GM18507 (cell line): ENCODE measurements at places on chromosomes 3 and 15.

DNA sequence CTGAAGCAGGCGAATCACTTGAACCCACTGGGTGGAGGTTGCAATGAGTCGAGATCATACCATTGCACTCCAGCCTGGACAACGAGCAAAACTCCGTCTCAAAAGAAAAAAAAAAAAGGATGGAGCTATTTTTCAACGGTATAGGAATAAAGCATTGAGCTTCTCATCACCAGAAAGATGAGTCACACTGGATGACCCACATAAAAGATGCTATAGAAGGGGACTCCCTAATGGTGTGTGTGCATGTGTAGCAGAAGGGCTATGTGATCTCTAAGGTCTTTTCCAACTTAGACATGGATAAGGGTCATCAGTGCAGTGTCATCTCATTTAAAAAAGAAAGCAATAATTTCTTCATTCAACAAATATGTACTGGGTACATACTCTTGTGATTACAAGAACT is 476.0 kb downstream of the MFSD1 start:
- DNase-seq = no peak

- DNase-seq = no peak
Observed at GRCh38 chr3:22988566-22988965, 214.6 kb upstream of the UBE2E2 start.

GRCh38 chr15:58770519-58770856 is 614 bp upstream of the MINDY2 start:
- DNase-seq = peak; percentile 11

DNA sequence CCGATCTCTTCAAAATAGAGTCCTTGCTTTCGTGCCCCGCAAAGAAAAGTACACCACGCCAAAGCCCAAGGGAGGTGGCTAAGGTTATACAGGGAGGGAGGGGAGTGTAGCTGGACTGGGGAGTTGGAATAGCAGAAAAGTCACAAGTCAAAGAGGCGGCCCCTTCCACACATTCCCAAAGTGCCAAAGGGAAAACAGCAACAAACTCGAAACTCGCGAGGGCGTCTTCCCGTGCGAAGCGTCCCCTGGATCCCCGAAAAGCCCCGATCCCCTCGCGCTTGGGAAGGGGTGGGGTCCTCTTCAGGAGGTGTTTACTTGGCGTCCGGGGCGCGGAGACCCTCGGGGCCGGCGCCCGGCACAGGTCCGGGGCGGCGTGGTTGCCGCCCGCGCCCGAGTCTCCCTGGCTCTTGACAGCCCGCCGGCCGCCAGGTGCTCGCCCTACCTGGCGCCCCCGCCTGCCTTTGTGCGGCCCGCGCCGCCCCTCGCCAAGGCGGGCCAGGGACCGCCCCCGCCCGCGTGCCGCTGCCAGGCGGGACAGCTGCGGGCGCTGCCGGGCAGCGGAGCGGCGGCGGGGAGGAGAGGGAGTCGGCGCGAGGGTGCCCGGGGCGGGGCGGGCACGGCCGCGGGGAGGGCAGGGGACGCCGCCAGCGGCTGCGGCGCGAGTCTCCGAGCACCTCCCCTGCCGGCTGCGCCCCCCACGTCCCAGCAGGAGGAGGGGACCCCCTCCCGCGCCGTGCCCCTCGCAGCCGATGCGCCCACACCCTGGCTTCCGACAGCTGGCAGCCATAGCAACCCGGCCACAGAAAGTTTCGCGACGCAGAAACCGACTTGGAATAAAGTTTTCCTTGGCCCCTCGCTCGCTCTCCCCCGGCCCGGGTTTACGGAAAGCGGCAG is 966 bp downstream of the MYO1E start:
- no peak for DNase-seq

- DNase-seq = no peak
Observed at GRCh38 chr3:50374363-50375257, 15.3 kb upstream of the TMEM115 start.

DNA sequence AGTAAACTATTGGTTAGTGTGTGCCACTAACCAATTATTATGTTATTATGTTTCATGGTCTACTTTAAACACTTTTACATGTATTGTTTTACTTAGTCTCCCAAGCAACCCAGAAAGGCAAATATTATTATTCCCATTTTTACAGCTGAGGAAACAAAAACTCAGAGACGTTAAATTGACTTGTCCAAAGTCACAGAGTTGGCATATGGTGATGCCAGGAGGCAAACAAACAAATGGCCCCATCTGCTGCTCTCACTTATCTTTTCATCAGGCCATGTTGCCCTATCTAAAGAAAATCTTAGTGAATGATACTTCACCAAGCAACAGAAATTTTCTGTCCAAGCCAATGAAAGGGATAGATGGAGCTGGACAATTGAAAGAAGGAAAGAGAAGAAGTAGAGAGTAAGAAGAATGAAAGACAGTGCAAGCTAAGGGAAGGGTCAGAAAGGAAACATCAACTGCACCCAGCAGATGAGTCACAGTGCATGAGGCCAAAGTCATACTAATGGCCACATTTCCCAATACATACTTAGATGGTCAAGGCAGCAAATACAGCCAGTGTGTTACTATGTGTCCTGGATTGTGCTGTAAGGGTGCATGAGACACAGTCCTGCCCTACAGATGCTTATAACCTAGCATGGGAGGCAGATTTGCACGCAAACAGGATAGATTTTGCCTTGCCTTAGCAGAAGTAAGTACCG is 266.9 kb downstream of the KCNMB2 start:
- no peak for DNase-seq

- no peak for DNase-seq
Observed at GRCh38 chr15:101001796-101002195, 82.6 kb downstream of the LRRK1 start.

DNA sequence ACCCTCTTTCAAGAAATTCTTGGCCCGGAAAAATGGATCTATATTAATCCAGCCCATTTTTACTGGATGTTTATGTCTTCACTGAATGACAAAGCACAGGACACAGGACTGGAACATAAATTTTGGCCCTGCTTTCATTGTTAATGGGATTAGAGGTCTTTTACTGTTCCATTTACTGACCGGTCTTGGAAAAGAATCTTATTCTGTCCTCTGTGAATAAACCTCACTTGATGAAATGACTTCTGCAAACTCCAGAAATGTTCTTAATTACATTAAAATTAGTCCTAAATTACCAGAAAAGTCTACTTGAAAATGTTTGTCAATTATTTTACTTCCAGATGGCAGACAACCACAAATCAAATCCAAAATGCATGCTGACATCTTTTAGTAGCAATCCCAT is 79.3 kb upstream of the SLC24A5 start:
- DNase-seq = no peak

DNA sequence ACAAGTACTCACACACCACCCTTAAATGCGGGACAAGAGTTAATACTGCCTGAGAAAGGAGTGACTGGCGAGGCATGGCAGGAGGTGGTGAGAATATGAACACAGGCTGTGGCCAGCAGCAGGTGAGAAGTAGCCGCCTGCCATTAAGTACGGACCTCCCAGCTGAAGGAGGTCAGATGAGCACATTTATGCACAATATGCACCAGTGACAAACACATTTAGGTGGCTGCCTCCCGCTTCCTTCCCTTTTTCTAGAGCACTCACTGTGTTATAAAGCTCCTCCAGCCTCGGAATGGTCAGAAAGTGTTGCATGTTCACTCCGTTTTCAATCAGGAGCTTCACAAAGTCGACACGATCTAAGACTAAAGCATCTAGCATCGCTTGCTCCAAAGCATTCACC is 52.4 kb downstream of the TRPM1 start:
- no peak for DNase-seq

DNA sequence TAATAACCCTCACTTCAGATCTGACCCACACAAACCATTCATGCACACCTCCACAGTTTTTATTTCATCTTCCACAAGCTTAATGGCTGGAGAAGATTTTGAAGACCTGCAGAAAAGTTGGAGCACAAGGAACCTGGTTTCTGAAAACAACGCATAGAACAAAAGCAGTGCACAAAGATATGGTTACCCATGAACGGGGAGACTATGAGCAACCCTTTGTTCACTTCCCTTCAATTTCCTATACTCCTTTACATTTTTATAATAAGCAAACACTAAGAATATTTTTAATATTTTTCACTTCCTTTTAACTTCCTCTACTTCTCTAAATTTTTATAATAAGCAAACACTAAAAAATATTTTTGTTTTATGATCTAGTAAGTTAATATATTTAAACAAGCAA is 103.5 kb upstream of the UBE2E2 start:
- DNase-seq = no peak

DNA sequence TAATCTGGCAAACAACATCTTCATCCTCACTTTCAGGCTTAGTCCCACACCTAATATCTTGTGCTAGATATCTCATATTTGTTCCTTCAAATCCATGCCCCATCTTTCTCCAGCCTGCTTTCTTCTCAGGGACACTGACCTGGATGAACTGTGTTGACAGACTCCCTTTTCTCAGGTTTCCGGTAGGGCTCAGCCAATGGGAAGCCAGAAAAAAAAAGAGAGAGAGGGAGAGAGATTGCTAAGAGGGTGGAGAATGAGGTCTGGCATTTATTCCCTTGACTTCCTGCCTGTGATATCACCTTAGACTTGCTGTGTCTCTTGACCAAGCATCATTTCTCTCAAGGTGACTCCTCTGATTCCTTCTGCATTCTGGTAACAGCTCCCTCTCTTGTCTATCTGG is 145.6 kb upstream of the ABI3BP start:
- DNase-seq = no peak

- no peak for DNase-seq
Observed at GRCh38 chr15:82768414-82769054, 37.3 kb downstream of the FSD2 start.

DNA sequence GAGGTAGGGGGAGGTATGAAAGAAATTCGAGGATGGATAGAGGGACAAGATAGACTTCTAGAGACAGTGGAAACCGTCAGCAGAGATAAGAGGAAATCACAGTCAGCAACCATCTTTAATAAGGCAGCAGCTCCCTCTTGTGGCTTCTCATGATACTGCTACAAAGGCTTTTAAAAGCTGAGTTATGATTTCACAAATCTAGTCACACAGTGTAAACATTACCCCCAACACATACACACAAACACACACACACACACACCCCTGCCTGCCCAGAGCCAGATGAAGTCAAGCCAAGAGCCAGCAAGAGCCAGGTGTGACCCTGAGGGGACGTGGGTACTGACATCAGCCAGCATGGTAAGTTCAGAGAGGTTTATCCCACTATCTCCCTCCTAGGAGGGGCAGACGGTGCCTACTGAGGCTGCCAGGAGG is 18.9 kb upstream of the TGM5 start:
- peak; percentile 72 for DNase-seq

DNA sequence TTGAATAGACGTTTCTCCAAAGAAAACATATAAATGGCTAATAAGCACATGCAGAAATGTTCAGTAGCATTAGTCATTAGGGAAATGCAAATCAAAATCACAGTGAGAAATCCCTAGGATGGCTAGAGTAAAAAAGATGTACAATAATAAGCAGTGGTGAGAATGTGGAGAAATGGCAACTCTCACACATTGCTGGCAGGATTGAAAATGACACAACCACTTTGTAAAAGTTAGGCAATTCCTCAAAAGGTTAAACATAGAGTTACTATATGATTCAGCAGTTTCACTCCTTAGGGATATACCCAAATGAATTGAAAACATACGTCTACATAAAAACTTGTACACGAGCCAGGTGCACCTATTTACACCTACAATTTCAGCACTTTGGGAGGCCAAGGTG is 108.7 kb downstream of the ITPR1 start:
- no peak for DNase-seq

- DNase-seq = no peak
Observed at GRCh38 chr3:71890356-71890931, 105.5 kb upstream of the PROK2 start.

DNA sequence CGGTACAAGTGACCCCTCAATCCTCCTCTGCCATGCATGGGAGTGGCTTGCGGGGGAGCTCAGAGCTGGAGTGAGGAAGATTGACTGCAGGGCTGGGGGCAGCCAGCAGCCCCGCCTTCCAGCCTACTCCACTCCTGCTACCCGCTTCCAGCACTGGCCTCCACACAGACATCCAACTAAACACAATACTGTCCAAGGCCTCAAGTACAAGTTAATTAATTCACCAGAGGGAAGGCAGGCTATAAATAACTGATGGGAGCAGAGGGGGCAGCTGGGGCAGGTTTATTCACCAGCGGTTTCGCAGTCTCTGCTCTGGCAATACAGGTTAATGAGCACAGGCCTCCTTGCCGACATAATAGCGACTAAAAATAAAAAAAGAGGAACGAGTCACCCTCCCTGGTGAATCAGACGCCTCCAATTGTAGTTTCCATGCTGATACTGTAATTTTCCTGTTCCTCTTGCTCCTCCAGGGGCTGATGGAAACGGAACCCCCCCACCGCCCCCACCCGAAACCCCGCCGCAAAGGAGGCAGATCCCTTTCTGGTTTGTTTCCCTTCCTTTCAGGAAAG is 166.4 kb upstream of the TLE3 start:
- no peak for DNase-seq

GRCh38 chr3:194572944-194573491 is 60.2 kb downstream of the TMEM44 start:
- DNase-seq = no peak

- no peak for DNase-seq
Observed at GRCh38 chr15:31367730-31368344, 41.2 kb downstream of the KLF13 start.

DNA sequence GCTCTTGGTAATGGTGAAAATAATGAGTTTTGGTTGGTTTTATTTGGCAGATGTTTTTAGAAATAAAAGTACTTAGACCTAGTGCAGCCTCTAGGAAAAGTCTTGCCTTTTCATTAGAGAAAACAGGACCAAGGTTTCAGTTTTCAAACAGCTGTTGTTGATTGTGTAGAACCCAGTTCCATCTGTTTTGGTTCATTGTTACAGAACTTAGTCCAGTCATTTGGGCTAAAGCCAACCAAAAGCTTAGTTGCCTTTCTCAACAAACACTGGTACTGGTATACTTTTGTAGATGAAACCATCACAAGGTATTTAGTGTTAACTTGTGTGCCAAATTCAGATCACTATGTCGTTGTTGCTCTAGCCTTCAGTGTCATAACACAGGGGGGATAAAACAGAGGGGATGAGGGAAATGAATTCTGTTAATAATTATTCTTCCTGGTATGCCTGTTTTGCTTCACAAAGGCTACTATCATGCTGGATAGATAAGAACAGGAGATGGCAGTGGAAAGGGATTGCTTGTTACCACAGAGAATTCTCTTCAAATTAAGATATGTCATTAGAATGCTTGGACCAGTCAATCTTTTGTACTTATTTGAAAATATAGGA is 12.6 kb upstream of the APH1B start:
- DNase-seq = no peak

DNA sequence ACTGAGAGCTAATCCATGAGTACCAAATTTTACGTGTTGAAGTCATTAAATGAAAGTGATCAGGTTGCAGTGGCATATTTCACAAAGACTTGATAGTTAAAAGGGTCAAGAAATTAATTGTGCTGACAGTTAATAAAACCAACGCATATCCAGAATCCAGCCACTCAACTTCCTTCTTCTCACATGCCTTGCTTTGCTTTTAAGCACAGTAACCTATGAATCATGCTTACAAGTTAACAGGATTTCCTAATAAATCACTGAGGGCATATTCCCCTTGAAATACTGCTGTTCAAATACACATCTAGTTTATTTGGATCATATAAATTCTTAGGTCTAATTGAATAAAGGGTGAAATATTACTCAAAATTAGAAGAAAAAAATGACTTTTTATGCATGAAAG is 801.5 kb upstream of the EPHA6 start:
- no peak for DNase-seq

- no peak for DNase-seq
Observed at GRCh38 chr3:56456117-56456516, 12.2 kb downstream of the ERC2 start.

GRCh38 chr3:180250172-180250571 is 213.4 kb upstream of the PEX5L start:
- DNase-seq = no peak
